Stimulated activated CD4-positive, alpha-beta T cell treated with anti-CD3 and anti-CD28 coated beads, TNF-alpha, amount 100 ng/mL, for 4 hours (primary cell): ENCODE measurements at places on chromosomes 1 and 21.

DNA sequence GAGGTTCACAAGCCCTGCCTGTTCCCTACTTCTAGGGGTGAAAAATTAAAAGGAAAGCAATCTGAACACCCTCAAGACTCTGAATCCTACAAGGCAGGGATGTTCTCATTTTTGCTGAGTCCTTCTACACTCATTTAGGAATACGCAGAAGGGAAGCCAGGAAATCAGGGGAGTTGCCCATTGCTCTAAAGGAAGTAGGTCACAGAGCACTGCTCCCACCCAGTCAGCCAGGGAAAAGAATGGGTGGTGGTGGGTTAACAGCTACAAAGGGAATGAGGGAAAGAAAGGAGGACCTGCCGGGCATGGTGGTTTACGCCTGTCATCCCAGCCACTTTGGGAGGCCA is 2.4 kb upstream of the CTTNBP2NL start:
- DNase-seq, result no peak

DNA sequence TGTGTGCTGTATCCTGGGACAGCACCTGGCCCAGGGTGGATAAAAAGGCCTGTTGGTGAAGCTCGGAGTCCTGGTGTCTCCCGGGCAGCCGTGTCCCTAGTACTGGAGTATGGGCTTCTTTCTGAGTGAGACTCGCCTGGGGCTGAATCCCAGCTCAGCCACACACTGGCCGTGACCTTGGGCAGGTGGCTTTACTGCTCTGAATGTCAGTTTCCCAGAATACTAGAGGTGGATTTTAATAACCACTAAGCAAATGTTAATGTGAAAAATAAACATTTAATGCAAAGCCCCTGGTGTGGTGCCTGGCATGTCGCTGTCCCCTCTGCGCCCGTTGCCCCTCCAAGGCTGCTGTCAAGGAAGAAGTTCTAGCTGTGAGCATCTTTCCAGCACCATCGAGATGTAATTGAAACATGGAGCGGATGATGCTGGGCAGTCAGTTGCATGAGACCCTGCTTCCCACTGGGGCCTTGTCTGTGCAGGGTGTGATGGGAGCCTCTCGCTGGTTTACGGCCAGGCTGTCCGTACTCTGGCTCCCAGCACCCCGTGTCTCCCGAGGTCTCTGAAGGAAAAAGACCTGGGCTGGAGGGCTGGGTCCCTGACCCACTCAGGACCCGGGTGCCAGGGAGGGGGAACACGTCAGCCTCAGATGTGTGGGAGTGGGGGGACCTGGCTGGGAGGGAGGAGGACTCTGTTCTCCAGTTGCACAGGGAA is 527.8 kb downstream of the MATN1 start:
- no peak for DNase-seq

- DNase-seq, result no peak
Measured at GRCh38 chr1:14262637-14263036, 335.8 kb upstream of the KAZN start.

GRCh38 chr1:179151908-179152682 is 70.2 kb downstream of the TOR3A start:
- DNase-seq, result no peak

DNA sequence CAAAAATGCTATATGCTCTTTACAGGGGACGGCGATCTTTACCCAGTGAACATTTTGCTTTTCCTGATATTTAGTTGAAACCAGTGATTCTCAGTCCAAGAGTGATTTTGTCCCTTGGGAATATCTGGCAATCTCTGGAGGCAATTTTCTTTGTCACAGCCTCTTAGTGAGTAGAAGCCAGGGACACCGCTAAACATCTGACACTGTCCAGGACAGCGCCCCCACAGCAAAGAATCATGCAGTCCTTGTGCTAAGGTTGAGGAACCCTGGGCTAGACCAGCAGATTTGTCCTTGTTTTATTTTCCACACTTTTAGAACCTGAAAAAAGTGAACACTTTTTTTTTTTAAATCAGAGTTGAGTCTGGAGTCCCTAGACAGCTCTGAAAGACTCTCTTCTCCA is 13.1 kb downstream of the EVA1C start:
- no peak for DNase-seq
